NB4 (cell line): ENCODE measurements at places on chromosomes 3 and 15.

DNA sequence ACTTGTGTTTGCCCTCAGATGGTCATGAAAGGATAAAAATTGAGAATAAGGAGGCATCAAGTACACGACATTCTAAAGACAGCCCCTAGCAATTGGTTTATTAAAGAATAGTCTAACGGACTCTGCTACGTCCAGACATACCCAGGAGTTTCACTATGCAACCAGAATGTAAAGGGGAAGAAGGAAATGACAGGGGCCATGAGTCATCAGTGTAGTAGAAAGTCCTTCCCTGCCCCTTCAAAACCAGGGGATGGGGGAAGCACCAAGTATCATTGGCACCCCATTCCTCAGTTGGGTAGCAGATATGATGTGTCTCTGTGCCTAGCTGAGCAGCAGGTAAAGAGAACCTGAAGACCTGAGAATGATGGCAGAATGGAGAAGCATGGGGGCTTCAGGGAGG is 367.4 kb downstream of the IL20RB start:
- DNase-seq = peak; percentile 11

DNA sequence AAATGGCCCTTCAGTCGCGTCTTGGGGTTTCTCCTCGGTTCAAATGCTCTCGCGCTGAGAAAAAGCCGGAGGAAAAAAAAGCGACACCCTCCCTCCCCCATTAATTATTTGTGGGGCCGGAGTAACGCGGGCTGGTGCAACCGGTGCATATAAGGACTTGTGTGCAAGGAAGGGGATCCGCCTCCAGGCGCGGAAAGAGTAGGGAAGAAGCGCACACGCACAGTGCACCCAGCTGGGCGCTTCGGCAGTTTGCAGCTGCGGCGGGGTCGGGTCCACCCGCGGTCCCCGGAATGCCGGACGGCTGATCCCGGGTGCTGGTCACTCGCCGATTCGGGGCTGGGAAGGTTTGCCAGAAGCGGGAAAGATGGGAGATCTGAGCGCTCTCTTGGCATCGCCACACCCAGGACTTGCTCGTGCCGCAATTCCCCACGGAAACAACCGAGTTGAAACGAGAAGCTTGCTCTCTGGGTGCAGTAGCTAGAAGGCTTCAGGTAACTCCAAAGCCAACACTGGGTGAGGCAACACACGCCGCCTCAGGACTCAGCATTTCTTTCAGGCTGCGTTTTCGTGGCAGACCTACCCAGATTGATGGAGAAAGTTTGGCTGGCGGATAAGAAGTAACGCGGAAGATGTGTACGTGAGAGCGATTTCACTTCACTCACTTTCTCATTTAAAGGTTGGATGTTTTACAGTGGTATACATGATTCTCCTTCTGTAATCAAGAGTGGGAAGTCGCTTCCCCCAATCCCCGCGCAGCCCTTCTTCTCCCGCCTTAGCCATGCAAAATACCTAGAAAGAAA is 720 bp upstream of the TNIK start:
- DNase-seq = peak; percentile 90

GRCh38 chr15:36050899-36051298 is 504.9 kb upstream of the DPH6 start:
- DNase-seq = no peak

GRCh38 chr3:141019244-141019643 is 31.9 kb upstream of the SPSB4 start:
- DNase-seq = no peak

GRCh38 chr3:193673845-193674244 is 80.8 kb downstream of the OPA1 start:
- no peak for DNase-seq

- DNase-seq = peak; percentile 48
Observed at GRCh38 chr15:22811640-22812039, 25.2 kb downstream of the NIPA1 start.

GRCh38 chr3:42511736-42512135 is 9.3 kb downstream of the VIPR1 start:
- peak; percentile 42 for DNase-seq

DNA sequence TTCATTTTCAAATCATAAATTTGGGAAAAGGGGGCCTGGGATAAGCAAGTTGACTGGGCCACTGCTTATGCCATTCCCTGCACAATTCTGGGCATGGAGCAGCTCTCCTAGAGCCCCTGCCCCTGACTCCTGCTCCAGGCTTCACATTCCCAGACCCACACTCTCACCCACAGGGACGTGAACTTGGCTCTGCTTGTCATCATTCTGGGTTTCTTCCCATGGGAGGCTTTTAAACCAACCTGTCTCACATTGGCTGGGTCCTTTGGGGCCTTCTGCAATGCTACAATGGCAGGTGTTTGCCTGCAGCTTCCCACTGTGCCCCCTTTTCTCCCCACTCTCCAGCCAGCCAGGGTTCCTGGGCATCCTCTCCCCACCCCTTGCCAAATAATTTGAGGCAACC is 49.1 kb downstream of the CYP19A1 start:
- no peak for DNase-seq

- DNase-seq = no peak
Observed at GRCh38 chr3:177065285-177066033, 131.8 kb downstream of the TBL1XR1 start.

DNA sequence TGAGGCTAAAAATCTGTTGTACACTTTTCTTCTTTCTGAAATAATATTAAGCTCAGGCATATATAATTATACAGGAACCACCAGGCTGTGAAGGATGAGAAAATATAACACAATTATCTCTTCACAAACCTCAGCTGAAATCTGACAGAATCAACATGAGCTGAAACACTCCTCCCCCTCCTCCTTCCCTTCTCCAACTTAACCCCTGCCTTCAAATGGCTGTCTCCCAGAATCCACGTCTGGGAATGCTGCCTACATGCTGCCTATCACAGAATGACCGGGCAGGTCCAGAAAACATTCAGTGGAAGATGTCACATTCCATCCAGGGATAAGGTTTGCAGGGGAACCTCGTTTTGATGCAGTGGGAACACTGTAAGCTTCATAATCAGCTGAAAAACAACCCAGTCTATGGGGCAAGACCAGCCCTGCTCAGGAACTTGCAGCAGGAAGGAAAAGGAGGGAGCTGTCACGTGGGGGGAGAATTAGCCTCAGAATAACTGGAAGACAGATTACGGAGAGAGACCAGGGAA is 44.0 kb upstream of the SEMA6D start:
- no peak for DNase-seq

GRCh38 chr3:81339040-81339845 is 422.2 kb downstream of the GBE1 start:
- peak; percentile 13 for DNase-seq

GRCh38 chr3:105195260-105195659 is 171.4 kb upstream of the ALCAM start:
- no peak for DNase-seq

GRCh38 chr3:8246070-8246469 is 255.6 kb upstream of the LMCD1 start:
- DNase-seq = no peak

DNA sequence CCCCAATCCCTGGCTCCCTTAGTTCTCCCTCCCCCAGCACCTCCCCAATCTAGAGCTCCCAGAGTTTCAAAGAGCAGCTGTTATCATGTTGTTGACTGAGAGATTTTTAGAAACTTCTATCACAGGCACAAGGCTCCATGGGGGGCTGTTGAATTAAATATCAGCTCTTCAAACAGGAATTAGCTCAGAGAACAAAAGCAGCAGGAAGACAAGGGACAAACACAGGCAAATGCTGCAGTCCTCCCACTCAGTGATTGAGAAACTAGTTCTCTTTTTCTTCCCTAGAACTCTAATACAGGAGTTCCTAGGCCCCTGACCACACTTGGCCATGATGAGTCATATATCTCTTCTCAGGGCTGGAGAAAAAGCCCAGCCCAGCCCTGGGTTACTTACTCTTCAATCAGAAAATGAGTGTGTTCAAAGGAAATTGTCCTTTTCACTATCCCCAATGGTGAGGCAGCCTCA is 262.1 kb downstream of the IGSF11 start:
- DNase-seq = peak; percentile 94

- DNase-seq = no peak
Observed at GRCh38 chr15:53559364-53560277, 199.8 kb downstream of the WDR72 start.

GRCh38 chr15:100661156-100661555 is 58.8 kb downstream of the ASB7 start:
- DNase-seq = no peak

DNA sequence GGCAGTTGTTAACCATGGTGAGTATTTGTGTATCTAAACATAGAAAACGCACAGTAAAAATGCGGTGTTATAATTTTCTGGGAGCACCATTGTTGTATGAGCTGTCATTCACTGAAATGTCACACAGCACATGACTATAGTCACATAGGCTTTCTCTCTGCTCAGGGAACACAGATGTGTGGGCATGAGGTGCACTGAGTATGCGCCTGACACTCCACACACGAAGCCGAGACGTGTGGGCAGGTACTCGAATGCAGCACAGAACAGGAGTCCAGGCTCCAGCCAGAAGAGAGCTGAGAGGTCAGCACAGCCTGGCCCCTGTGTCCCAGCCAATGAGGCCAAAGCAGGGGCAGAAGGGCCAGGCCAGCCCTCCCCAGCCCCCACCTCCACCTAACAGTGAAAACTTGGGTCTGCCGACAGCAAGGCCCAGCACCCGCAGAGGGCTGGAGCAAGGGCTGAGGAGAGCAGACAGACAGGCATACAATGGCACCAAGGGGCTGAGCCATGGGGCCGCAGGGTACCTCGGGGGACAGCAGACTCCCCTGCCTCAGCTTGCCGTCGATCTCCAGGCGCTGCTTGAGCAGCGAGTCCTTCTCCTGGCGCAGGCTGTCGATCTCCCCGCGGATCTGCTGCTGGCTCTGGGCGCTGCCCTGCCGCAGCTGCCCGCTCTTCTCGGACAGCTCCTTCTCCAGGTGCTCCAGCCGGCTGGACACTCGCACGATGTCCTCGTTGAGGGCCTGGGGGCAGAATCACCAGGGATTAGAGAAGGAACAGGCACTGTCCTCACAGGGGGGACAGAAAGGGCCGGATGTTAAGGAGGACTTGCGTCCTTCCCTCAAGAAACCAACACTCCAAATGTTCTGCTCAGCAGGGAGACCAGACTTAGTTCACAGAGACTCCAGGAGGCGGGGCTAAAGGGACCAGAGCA is 24.0 kb downstream of the KIF7 start:
- no peak for DNase-seq

- no peak for DNase-seq
Observed at GRCh38 chr3:170705131-170705530, 119.3 kb upstream of the SLC7A14 start.

GRCh38 chr3:194443901-194444300 is 42.9 kb downstream of the ATP13A3 start:
- no peak for DNase-seq

GRCh38 chr15:42495361-42496212 is at the start of gene SNAP23:
SNAP23 (plus strand) TSS chr15:42495634; CDS start chr15:42511847, 16,213 bp downstream.
- DNase-seq = peak; percentile 93

DNA sequence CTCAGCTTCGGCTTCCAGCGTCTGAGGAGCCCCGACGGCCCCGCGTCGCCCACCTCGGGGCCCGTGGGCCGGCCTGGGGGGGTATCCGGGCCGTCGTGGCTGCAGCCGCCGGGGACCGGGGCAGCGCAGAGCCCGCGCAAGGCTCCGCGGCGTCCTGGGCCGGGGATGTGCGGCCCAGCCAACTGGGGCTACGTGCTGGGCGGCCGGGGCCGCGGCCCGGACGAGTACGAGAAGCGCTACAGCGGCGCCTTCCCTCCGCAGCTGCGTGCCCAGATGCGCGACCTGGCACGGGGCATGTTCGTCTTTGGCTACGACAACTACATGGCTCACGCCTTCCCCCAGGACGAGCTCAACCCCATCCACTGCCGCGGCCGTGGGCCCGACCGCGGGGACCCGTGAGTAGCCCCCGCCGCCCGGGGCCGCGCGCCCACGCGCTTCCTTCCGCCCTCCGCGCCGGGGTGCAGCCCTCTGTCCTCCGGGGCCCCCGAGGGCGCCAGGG is 462 bp downstream of the EDEM1 start:
- peak; percentile 60 for DNase-seq

GRCh38 chr3:81965696-81966095 is 204.3 kb upstream of the GBE1 start:
- no peak for DNase-seq
